Small intestine (tissue), 16 donors: ENCODE measurements at places on chromosomes 5 and 9.

DNA sequence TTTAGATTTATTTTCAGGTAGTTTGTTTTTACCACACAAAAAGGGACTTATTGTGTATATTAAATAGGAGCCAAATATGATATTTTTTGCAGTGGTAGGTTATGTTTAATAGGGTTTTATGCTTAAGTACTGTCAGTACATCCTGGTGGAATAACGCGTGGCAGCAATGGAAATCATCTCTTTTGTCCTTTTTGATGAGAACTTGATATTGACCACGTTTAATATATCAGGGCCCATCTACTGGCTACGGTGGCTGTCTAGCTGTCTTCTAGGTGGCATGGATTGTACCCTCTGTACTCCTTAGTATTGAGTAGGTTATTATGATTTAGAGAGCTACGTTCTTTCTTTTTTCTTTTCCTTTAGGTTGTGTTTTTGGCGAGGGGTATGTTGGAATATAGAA is 2.6 kb downstream of the BASP1 start:
- no peak for DNase-seq

GRCh38 chr9:96242811-96243210 is 59.2 kb downstream of the HSD17B3 start:
- no peak for DNase-seq

GRCh38 chr5:67123819-67124218 is 72.8 kb downstream of the CD180 start:
- no peak for DNase-seq

DNA sequence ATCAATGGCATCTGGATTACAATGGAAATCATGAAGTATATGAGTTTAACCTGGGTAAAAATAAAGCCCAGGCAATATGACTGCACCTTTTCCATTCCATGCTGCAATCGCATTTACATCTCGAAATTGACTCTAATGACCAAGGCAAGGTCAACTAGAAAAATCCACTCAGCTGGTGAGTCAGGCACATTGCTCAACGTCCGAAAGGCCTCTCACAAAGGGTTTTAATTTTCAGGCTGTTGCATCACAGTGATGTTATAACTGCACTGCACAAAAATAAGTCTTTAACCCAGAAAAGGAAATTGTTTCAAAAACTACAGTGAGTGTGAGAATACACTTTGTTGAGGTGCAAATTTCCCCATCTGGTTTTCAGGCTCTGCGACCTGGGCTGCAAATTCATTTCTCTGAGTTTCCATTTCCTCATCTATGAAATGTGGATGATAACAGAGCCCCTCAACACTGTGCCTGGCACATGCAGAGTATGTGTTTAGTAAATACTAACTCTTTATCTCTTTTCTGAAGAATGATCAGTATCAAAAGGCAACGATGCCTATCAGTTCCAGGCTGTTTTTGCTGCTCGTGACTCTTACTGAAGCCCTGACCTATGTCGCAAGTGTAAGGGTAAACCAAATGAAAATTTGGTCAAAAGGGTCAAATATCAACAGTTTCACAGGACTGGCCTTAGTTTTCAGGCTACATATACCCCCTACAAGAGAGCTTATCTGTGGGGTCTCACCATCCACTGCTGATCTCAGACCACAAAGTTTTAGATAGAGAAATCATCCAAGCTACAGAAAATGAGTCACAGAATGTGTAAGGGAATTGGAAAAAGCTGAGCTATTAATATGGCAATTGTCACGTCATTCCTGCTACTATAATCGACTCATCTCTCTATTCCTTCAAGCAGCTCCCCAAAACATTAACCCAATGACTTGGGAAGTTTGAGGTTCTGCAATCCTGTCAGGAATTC is 4.1 kb downstream of the NFIL3 start:
- DNase-seq: peak; percentile 68

DNA sequence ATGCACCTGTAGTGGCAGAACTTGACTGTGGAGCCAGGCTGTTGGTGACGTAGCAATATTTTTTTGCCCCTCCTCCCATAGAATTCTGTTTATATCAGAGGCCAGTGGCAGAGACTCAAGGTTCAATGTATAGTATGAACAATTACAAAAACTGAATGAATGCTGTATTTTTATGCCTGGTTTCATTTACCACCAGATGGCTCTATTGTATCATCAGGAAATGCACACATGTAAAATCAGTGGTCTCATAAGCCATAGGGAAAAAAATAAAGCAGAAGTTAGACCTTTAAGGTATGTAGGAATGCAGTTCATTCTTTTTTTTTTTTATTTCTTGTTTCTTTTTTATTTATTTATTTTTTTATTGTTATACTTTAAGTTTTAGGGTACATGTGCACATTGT is 43.6 kb downstream of the CCDC192 start:
- DNase-seq: peak; percentile 46

DNA sequence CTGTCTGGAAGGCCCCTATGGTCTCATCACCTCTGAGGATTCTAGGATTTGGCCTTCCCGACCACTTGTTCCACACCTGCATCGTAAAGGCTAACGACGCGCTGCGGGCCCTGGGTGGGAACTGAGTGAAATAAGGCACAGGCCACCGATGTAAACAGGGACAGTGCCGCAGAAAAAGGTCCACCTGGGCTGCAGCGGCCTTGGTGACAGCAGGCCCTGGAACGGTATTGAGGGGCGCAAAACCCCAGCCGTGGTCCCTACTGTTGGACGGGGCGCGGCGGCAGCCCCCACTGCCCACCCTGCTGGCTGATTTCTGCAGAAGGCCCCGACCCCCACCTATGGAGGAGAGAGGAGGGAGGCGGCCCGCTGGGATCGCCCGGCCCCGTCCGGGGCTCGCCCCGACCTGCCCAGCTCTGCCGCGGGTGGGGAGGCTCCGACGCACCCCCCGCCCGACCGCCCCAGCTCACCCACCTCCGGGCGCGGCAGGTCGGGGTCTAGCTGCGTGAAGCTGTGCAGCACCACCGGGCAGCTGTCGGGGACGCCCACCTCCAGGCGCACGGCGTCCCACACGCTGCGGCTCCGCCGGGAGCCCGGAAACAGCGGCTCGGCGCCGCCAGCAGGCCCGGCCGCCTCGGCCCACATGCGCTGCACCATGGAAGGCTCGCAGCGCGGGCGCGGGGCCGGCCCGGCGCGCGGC is 391 bp downstream of the RALGDS start:
- DNase-seq: peak; percentile 62

- DNase-seq: no peak
Observed at GRCh38 chr9:95954940-95955339, 79.4 kb downstream of the ERCC6L2 start.
